ENCODE measurements at places on chromosomes 3 and 15.

DNA sequence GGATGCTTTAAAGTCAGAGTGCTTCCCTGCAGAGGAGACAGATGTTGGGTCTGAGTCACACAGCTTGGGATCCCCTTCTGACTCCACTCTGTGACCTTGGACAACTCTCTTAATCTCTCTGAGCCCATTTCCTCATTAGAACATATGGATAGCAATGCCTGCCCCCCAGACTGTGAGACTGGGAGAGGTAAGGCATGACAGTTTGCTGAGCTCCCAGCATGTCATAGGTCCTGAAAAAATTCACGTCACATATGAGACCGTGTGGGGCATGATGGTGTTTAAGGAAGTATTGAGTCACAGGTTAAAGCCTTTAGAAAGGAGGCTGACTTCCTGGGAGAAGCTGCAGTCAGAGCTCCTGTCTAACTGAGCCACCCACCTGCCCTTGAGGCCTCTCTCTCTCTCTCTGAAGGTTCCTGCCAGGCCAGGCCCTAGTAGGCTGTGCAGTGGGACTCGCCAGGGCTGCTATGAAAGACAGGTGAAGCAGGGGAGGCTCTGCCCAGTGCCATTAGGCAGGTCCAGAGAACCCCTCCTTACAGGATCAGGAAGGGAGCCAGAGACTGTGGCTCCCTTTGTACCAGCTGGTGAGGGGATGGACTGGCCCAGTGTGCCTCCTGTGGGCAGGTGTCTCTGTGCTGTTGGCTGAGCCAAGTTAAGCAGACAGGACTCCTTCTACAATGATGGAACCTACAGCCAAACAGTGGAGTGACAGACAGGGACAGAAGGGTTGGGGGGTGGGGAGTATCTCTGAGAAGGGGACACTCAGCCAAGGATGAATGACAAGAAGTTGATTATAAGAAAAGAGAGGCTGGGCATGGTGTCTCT is 19.5 kb upstream of the DOCK3 start:
- DNase-seq, result no peak

GRCh38 chr3:47283591-47284364 is 1.0 kb downstream of the KLHL18 start:
- DNase-seq, result no peak

DNA sequence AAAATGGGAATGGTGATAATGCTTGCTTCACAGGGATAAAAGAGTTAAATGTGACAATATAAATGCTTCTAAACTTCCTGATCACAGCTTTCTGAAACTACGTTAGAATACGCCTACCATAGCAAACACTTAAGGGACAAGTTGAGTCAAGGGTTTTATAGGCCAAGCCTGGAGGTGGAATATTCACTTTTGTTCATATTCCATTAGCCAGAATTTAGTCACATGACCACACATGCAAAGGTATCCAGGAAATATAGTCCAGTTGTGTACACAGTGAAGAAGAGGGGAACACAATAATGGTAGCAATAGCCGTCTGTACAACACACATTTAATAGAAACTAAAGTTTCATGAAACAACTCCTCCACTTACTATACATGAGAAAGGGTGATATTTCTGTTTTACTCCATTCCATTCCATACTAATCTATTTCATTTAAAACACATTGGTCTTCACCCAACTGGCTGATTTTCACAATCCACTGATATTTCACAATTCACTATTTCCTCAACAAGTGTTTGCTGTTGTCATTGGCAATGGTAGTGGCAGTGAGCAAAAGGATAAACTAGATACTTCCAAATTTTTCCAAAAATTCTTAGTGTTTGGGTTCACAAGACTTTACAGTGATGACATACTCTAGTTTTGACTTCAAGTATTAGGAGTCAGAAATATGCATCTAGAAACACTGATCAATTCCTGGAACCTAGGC is 270.9 kb downstream of the ERC2 start:
- no peak for DNase-seq

DNA sequence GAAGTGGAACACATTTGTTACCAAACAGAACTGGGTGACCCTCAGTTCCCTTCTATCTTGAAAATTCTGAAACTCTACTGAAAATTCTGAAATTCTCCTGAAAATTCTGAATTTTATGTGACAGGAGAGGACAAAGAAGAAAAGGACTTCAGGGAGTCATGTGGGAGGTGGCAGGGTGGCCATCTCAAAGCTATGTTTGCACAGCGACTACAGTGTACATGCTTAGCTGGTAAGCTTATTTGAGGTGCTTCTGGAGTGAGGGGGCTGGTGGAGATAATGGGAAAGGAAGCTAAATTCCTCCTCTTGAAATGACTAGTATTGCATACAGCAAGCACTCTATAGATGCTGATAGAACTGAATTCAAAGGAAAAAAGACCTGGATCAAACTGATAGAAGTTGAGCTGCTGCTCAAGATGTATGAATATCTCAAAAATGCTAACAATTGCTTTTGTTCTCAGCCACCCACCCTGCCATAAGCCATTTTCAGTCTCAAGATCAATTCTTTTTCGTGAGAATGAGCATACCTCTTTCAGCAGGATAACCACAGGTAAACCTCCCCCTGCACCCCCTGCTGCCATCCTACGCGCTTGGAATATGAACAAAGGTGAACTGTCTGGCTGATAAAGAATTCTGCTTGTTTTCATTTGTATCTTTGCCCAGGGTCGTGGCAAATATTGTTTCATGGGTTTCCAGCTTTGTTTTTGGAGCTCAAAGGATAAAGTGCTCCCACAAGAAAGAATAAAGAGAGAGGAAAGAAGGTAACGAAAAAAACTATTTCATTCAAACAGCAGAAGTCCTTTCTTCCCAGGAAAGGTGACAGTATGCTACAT is 16.6 kb upstream of the ARHGEF3 start:
- no peak for DNase-seq

- DNase-seq, result no peak
These were observed 61.4 kb upstream of the CLDN18 start for GRCh38 chr3:137948400-137949072.

- no peak for DNase-seq
These were observed 25.2 kb downstream of the GOLGA6D start for GRCh38 chr15:75307778-75308390.

Data from esophagus squamous epithelium (tissue), 5 donors.